ENCODE measurements at places on chromosomes 16 and 17.

DNA sequence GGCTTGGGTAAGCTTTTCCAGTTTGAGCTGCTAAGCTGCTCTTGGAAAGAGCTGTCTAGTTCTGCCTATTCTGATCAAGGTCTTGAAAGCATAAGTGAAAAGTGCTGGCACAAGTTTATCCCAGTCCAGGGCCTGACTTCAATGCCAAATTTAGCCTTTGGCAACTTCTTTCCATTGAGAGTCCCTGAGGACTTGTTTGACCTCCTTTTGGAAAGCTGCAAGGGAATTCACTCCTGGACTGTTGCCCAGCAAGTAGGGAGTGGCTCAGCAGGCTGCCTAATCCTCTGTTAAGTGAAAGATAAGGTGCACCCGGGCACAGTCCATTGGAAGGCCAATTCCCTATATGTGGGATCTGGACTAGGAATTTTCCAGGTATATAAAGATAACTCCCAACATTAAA, 16.0 kb upstream of the TANC2 start:
- DNase-seq: no peak

DNA sequence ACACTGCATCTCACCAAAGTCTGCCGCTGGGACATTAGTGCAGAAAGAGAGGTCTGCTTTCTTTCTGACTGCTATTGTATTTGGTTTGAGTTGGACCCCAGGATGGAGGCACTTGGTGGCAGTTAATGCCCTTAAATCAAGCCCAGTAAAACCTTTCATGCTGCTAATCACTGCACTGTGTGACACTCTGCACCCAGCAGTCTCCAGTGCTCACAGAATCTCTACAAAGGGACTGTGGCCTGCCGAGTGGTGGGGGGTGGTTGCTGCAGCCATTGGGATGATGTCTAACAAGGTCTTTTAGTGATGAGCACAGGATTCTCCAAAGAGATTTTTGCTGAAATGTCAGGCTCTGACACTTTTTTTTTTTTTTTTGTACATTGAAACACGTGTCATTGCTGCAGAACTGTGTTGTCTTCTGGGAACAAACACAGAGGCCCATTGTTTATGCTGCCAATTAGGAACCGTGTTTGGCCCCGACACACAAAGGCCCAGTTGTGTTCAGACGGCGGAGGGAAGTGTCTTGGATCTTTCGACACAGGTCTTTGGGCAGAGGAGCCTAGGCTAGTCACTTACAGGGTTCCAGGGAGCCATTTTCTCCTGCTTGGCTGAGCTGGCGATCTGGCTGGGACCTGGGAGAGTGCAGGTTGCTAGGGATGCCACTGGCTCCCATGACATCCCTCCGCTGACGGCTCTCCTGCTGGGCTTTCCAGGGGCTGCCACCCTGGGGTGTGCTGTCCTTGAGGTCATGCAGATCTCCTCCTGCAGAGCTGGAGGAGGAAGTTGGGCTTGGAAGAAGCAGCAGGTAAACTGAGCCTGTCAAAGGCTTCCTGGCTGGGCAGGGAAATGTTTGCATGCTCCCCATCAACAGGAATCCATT, 16.2 kb upstream of the TNRC6C start:
- no peak for DNase-seq

GRCh38 chr16:13873835-13874438, 46.0 kb upstream of the ERCC4 start:
- no peak for DNase-seq

DNA sequence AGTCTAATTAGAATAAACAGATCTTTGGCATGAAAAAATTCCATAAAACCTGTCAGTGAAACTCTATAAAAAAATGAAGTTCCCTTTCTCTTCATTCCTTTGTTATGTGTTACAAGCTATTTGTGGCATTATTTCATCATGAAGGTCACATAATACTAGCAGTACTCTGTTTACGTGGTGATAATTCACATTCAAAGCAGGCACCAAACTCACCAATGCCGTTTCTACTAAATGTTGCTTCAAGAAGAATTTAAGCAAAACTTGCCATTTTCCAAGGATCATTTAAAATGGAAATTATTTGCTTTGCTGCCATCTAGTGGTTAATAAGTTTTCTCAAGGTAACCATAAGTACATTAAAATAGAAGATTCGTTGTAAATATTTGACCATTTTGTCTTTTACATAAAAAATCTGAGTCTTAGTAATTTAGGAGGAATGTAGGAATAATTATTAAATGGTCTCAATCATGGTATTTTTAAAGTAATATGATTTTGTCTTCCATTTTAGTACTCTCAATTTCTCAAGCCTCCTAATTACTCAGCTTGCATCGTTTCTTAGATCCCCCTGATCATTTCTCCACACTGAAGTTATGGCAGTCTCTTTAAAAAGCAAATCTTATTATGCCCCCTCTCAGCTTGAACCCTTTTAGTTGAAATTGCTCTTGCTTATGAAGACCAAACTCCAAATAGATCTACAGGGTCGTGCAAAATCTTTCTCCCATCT, 80.8 kb downstream of the OMG start:
- no peak for DNase-seq

DNA sequence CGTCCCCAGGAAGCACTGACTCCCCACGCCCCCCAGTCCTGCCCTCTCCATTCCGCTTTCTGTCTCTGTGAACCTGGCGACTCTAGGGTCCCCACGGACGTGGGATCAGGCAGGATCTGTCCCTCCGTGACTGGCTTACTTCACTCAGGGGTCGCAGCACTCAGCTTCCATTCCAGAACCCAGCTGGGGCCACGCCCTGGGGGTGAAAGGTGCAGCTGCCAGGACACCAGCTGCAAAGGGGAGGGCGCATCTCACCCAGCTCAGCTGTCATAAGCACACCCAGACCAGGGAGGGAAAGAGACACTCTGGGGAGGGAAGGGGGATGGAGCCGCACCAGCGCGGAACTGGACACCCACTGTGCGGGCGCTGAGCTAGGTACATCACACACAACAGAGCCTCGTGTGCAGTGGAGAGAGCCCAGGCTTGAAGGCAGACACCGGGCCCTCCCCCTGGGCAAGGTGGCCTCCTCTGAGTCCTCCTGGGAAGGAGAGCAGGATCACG, 18.5 kb upstream of the HEXD start:
- no peak for DNase-seq

DNA sequence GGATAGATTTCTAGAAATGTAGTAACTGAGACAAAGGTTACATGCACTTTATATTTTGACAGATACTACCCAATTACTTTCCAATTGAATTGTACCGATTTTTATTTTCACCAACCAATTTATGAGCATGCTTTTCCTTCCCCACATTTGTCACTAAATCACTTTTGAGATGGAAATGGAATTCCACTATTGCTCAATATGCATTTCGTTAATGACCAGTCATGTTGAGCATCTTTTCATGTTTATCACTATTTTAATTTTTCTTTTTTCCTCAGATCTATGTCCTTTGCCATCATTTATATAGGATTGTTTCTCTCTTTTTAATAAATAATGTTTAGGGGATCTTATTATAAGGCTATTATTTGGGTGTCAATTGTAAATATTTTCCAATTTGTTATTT, 102.8 kb upstream of the SMIM36 start:
- DNase-seq: no peak

DNA sequence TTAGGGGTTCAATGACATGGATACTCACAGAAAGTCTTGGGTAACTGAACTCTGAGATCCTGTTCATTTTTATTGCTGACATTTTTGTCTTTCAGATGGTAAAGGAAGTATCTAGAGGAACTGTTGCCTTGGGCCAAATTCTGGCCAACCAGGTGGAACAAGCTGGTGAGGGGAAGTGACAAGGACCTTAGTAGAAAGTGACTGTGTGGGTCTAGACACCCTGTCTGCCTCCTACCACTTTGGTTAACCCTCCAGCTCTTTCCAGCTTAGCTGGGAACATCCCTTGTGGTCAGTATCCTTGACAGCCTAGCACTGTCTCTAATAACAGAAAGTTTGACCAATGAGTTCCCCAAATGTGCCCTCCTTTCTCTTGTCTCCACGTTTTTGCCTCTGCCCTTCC, 28.8 kb upstream of the PRKCB start:
- no peak for DNase-seq

DNA sequence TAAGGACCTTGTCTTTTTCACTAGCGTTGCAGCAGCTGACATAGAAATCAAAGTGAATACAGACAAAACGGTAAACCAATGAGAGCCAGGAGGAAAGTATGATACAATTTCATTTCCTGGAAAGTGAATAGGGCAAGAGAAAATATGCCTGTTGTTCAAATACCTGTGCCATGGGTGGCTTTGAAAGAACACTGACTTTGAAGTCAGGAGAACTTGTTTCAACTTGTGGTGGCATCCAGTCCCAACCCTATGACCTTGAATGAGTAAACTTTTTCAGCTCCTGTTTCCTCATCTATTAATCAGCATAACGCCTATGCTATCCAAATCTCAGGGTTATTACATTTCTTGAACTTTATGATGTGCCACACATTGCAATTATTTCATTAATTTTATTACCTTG, 173.7 kb upstream of the HS3ST3A1 start:
- no peak for DNase-seq

- no peak for DNase-seq
Measured at GRCh38 chr17:37301288-37301687, 74.5 kb upstream of the C17orf78 start.

DNA sequence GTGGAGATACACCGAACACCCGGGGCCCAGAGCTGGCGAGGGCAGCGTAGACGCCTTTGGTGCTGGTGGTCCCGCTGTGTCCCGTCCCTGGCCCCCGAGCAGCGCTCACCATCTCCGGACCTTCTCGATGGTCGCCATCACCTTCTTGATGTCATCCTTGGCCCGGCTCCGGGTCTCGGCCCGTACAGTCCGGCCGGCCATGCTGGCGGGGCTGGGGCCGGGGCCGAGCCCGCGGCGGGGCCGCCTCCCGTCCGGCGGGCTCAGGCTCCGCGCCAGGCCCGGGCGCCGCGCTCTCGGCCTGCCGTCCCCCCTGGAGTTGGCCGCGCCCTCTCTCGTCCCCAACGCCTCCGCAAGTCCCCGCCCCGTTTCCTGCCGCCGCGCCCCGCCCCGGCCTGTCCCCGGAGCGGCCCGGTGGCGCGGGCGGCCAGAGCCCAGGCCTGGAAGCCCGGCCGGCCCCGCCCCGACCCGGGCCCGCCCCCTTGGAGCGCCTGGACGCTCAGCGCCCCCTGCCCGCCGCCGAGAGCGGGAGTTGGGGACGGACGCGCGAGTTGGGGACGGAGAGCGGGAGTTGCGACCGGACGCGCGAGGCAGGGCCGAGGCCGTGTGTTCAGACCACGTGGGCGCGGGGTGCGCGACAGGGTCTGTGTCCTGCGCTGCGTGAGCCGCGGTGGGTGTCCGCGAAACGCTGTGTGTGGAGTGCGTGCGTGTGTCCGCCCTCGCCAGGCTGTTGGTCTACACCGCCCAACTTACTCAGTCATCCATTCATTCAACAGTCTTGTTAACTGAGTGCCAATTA, at the start of gene BCL7C:
Gene BCL7C, minus strand, starts transcription at position 334 of the 796 bp plus-strand sequence. Its CDS starts 133 bp downstream, at position 201.
- peak; percentile 93 for DNase-seq

DNA sequence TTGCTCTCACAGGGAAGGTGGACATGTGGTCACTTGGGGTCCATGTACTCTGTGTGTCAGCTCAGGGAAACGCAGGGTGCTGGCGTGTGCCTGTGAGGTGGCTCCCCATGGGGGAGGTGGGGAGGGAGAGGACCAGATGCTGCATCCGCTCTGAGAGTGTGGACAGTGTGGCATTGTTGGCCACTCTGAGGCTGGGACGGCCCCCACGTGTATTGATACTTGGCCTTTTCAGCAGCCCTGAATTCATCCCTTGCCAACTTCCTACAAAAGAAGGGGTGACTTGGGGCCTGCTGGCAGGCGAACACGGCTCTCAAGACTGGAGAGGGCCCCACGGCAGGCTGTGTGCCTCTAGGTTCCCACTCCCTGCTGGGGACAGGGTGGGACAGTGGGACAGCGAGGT, 120.1 kb downstream of the RAB11FIP4 start:
- DNase-seq: no peak

DNA sequence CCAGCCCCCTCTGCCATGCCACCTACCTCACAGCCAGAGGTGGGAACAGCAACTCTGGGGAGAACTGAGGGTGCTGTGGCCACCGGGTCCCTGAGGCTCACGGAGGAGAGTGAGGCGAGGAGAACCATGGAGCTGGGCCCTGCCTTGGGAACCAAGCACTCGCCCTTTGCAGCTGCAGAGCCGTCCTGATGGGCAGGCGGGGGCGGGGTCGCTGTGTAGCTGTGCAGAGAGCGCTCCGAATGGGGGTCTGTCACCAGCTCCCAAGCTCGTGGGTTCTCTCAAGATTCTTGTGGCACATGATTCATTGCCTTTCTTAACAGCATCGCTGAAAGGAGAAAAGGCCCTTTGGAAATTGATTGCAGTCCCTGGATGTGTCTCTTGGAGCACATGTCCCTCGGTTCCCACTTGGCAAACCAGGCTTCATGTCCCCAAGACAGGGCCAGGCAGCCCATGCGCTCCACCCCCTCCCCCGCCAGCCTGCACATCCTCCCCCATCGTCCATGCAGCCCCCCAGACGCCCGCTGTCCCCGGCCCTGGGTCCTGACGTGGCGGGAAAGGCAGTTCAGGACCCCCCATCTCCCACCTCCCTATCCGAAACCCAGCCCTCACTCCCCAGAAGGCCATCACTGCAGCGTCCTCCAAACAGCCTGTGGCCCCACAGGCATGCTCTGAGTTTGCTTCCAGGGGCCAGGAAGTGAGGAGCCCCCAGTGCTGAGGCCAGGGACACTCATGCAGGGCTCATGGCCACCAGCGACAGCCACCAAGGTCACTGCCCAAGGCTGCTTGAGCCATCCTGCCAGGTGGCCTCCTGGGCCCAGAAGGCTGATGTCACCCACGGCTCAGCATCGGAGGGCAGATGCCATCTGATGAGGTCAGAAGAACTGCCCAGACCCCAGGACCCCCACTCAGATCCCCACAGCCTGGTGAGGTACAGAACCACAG, 20.6 kb upstream of the CHMP6 start:
- no peak for DNase-seq

GRCh38 chr16:66083171-66083570, 283.3 kb upstream of the CDH5 start:
- DNase-seq: no peak

DNA sequence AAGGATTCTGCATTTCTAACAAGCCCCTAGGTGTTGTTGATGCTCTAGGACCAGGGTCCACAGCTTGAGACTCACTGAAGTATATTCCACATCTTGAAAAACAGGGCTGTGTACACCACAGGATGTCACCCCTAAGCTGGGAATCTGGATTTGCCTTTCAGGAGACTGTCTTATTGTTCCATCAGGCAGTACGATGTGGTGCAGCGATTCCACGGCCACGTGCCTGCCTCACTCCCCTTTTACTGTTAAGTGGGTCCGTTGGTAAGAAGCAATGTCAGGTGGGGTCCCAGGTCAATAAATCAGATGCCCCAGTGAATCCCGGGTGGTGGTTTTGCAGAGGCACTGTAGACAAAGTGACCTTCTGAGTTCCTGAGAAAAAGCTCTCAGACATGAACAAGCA, 470.7 kb downstream of the HS3ST3B1 start:
- DNase-seq: no peak

GRCh38 chr16:7209598-7209997, 123.0 kb upstream of the RBFOX1 start:
- DNase-seq: no peak

- peak; percentile 70 for DNase-seq
Measured at GRCh38 chr17:66655861-66656260, 179.1 kb upstream of the CACNG5 start.

- no peak for DNase-seq
Measured at GRCh38 chr17:78661093-78661770, 84.0 kb upstream of the DNAH17 start.

Measured in activated CD4-positive, alpha-beta T cell treated with anti-CD3 and anti-CD28 coated beads, Interleukin-2, amount 50 U/mL, for 48 hours (primary cell).